ENCODE measurements at places on chromosomes 1 and 21. TPM values are rescaled to one million over a fixed set of nuclear protein-coding genes. Genes with fewer than 3 reads are reported as not detected.

CDC20 gene
- total RNA-seq, result 8.3 TPM

ESPN gene
- total RNA-seq, result 0.69 TPM

GBP6 gene
- not detected for total RNA-seq

ZNF695 gene
- 1.5 TPM for total RNA-seq

CTSS gene
- total RNA-seq, result 71.5 TPM

EPHA8 gene
- not detected for total RNA-seq

GBP5 gene
- total RNA-seq, result under 0.01 TPM

CLIC4 gene
- total RNA-seq, result 133 TPM

CGN gene
- 0.11 TPM for total RNA-seq

EXTL1 gene
- not detected for total RNA-seq

TRPM2 gene
- 0.43 TPM for total RNA-seq

SPRR2D gene
- total RNA-seq, result not detected

ASTN1 gene
- not detected for total RNA-seq

EIF4G3 gene
- 38.2 TPM for total RNA-seq

ELF3 gene
- under 0.01 TPM for total RNA-seq

ROR1 gene
- total RNA-seq, result 0.17 TPM

INSRR gene
- total RNA-seq, result not detected

TFF1 gene
- not detected for total RNA-seq

CA14 gene
- not detected for total RNA-seq

MFSD2A gene
- 0.33 TPM for total RNA-seq

LCE1D gene
- not detected for total RNA-seq
